ENCODE measurements at places on chromosomes 4 and X.

GRCh38 chr4:107349266-107349665 is 313.2 kb upstream of the DKK2 start:
- no peak for DNase-seq

DNA sequence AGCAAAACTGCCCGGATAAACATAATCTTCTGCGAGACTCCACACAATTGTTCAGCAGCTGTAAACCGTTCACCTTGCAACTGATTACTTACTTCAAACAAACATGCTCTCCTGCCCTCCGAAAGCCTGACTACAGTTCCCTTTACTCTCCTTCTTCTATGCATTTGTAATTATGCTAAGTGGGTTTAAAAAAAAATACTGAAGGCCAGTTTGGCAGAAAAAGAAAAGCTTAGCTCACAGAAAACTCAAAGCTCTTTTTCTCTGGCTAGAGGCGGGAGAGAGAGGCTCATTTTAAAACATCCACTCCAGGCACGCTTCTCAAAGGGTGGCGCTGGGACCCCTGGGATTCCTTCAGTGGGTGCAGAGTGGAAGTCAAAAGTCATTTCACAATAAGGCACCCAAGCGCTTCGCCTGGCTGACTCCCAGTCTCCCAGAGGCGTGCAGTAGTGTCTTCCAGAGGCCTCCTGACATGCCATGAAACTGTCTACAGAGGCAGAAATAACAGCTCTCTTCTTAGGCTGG is 1.9 kb downstream of the DHRSX start:
- DNase-seq: no peak

DNA sequence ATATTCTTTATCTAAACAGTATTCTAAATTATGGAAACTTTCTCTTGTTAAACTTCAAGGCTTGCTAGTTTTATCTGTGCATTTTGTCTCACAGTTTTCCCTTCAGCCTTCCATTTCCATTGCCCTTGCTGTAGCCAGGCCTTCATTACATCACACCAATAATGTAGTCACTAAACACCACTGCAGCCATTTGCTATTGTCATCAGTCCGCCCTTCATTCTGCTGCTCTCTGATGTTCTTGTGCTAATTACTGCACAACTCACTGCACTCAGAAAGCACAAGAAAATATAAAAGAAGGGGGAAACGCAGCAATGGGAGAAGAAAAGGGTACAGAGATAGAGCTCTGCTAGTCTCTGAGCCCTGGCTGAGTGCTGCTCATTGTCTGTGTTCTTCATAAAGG is 239.6 kb upstream of the FSTL5 start:
- DNase-seq: no peak

- DNase-seq: no peak
Measured at GRCh38 chr4:81455897-81456296, 15.8 kb downstream of the RASGEF1B start.

DNA sequence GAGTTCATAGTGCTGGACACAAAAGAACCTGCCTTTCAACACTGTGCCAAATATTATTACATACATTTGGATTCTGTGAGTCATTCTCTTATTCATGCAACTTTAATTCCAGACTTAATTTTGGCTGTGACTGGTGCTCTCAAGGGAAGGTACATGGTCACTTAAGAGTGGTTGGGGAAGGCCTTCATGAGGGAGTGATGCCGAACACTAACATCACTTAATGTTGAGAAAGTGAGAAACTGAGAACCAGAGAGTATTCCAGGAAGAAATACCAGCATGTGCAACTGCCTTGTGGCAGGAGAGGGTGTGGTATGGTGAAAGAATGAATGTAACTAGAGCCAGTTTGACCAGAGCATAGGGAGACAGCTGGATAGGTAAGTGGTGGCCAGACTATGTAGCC is 41.5 kb upstream of the FHDC1 start:
- peak; percentile 63 for DNase-seq

DNA sequence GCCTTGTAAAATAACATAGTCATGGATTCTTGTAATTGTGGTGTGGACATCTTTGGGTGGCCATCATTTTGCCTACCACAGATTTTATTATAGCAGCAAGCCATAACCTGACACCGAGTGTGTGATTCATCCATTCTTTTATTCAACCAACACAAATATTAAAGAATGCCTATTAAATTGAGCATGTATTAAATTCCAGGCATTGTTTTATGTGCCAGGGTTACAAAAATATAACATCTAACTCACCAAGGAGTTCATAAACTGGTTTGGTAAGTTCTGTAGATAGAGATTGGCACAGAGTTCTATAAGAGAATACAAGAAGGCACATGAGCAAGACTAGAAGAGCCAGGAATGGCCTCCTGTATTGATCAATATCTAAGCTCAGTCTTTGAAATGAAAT is 18.0 kb downstream of the NBDY start:
- peak; percentile 67 for DNase-seq

GRCh38 chrX:67426946-67427345 is 116.9 kb upstream of the AR start:
- no peak for DNase-seq

DNA sequence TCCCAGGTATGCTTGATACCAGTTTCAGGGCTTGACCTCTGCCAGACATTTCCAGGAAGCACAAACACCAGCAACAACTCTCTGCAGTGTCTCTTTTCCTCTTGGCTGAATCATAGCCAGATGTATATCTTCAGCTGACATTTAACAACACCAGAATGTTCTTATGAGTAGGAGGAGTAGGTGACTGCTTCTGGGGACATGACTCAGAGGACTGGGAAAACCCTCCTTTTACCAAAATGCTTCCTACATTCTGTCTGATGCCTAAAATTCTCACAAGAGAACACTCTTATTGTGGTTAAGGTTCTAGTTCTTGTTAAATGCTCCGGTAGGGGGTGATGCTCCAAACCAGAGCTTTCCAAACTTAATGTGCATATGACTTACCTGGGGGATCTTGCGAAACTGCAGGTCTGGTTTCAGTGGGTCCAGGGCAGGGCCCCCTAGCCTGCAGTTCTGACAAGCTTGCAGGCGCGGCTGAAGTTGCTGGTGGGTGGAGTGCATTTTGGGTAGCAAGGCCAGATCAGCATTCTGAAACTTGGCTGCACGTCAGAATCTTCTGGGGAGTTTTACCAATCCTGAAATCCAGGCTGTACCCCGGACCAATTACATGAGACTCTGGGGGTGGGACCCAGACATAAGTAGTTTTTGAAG is 329.3 kb upstream of the RPS6KA3 start:
- DNase-seq: peak; percentile 72

- DNase-seq: no peak
Measured at GRCh38 chr4:8745826-8746225, 125.8 kb downstream of the HMX1 start.

- no peak for DNase-seq
Measured at GRCh38 chrX:46294234-46294633, 251.0 kb downstream of the ZNF674 start.

- DNase-seq: no peak
Measured at GRCh38 chr4:42480717-42481116, 83.4 kb downstream of the SHISA3 start.

DNA sequence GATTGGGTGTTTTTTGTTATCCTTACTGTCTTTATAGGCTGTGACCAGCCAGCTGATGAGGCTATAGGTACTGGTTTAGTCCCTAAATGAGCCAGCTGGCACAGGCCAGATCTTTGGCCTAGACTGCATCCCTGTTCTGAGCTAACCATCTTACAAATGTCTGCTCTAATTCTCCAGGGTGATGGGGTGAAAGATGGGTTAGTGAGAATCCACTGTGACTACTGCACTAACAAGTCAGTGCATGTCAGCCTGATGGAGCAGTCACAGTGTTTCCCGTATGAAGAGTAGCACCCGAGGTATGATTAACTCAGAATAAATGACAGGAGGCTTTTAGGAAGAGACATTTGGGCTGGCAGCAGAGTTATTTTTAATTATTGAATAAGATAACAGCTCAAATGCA is 181.0 kb downstream of the DCTD start:
- no peak for DNase-seq

DNA sequence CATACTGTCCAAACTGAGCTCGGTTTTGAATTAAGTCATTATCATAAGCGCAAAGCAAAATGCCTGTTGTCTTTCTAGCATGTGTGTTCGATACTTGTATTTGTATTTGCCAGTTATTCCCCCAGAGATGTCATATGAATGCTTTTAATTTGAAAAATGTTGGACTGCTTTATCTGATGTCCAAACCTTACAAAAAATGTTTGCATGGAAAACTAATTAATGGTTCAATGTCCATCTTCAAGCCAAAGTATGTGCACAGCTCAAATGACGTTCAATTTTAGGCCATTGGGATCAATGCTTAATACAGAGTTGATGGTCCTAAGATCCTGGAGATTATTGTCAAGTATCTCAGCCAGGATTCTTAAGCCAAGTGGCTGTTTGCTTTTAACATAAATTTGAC is 17.2 kb upstream of the HPGDS start:
- no peak for DNase-seq

GRCh38 chr4:89992744-89993143 is 98.1 kb downstream of the MMRN1 start:
- DNase-seq: no peak

GRCh38 chrX:30304866-30305265 is 4.3 kb downstream of the NR0B1 start:
- DNase-seq: peak; percentile 76

DNA sequence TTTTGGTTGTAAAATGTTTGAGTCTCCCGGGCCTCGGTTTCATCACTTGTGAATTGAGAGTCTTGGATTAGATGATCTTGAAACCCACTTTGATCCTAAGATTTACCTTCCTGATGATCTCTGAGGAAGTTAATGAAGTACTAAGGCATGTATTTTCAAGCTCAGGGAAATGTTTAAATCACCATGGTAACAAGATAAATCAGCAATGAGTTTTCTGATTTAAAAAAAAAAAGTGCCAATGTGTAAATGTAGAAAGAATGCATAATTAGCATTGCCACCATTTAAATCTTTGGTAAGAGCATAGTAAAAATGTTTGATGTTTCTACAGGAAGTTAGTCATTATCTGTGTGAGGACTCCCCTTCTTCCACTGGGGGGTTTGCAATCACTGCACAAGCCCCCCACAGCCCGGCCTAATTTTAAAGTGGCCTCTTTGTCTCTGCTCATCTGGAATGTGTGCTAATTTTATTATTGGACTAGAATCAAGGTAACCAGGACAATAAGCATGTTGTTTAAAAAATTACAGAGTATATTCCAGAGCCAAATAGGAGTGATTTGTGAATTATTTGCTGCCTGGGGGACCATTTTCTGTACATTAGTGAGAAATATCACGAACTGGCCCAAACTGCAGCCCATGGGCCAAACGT is 93.6 kb downstream of the SLC34A2 start:
- no peak for DNase-seq

DNA sequence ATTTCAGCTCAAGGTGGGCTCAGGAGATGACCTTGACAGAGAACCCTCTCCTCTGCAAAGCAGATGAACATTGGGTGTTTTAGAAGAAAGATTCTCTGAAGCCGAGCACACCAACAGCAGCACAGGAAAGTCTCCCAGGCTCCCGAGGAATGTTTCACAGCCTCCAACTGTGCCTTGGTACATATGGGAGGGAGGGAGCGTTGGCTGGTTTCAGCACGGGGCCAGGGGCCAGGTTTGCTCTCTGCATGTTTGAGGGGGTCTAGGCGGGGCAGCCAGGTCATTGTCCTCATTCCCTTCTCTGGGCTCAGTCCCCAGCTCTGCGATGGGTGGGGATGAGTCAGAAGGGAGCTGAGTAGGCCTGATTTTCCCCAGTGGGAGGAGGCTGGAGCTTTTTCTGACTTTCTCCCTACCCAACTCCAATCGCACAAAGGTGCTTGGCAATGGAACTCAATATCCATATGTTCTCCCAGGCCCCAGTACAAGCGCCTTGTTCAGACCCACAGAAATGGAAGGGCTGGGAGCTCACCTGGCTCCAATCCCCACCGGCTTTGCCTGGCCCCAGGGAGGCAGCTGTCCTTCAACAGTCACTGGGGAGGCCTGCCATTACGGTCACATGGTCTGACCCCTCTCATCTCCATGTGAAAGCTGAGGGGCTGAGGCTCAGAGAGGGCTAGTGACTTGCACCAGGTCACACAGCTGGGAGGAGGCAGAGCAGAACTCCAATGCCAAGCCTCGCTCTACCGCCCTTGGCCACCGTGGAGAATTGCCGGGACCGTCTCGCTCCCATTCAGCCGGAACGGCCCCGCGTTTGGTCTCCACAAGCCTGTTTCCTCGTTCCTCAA is 108.4 kb upstream of the AFAP1 start:
- no peak for DNase-seq

- no peak for DNase-seq
Measured at GRCh38 chrX:101958139-101958538, 26.3 kb upstream of the ZMAT1 start.

DNA sequence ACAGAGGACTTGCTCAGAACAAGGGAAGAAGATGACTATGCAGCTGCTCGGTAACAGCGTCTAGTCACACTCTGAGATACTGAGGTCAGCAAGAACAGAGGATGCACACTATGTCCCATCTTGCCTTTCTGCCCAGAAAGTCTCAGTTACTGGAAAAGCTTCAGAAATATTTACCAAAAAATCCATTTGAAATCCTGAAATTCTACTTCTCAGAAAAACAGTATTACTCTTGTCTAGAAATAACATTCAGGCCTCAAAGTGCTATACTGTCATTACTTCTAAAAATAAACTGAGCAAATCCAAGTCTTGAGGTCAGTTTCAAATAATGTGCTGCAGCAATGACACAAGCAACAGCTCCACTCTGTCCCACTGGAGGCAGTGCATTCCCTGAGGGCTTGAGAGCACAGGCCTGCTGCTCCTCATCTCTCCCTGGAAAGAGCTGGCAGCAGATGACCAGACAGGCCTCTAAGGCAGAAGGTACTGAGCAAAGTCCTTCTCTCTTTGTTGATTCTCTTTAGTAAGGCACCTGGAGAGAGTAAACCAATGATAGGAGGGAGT is 76.9 kb downstream of the CAMK2D start:
- DNase-seq: peak; percentile 32

DNA sequence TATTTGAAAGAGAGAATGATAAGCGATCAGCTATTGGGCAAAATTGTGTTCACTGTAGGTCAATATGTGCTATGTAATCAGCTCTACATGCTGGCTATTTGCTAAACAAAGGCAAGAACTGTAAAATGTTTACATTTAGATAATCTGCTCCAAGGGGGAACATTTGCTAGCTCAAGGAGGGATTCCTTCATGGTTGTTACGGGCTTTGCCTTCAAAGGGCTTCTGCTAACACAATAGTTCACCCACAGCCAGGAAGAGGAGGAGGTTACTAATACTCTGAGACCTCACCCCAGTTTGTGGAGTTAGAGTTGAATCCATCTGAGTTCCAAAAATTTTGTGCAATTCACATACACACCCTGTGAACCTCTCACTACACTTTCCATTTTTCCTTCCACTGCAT is 107.6 kb upstream of the BMP3 start:
- DNase-seq: no peak

- no peak for DNase-seq
Measured at GRCh38 chr4:128711361-128711760, 98.1 kb upstream of the JADE1 start.

DNA sequence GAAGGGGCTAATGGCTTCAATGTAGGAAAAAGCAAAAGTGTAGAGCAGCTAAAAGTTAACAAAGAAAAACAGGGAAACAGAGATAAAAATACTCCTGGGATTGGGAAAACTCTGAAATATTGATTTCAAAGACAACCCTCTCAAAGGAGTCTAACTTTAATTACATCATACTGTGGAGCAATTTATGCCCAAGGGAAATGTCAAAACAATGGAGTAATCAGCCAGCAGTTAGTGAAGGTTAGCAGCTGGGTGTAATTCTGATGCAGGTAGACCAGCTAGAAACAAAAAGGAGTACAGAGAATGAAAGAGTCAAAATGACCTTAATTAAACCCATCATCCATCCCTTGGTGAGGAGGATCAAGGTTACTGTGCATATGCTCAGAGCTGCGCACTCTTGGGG is 169.0 kb downstream of the ADAM29 start:
- no peak for DNase-seq

GRCh38 chr4:91198951-91199350 is 1071.8 kb downstream of the CCSER1 start:
- no peak for DNase-seq

Data from PC-3 (cell line).